ENCODE measurements at places on chromosomes 5 and 9.

GRCh38 chr5:159680095-159680494, 236.2 kb upstream of the ADRA1B start:
- no peak for DNase-seq

GRCh38 chr9:726005-726404, 115.5 kb upstream of the DMRT1 start:
- no peak for DNase-seq

DNA sequence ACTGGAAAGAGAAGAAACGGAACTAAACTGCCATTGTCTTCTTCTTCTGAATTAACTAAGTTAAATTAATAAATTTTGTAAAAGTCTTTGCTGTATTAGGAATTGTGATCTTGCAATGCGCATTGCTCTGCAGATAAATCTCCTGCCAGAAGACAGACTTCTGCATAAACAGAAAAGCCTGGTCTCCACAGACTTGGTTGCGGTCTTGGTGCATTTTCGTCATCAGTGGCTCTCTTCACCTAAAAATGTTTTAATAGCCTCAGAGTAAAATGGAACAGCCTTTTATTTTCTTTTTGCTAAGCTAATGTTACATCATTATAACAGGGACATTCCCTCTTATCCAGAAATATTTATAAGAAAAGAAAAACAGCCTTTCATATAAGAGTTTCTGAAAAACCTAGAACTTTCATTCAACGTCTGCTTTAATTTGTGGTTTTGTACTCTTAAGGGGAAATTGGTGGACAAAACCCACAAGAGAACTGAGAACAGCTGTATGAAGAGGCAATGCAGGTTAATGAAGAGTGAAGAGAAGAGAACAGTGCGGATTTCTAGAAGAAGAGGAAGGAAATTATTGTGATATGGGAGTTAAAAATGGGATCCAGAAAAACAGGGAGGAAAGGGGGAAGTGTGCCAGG, 10.1 kb downstream of the IFNA5 start:
- no peak for DNase-seq

DNA sequence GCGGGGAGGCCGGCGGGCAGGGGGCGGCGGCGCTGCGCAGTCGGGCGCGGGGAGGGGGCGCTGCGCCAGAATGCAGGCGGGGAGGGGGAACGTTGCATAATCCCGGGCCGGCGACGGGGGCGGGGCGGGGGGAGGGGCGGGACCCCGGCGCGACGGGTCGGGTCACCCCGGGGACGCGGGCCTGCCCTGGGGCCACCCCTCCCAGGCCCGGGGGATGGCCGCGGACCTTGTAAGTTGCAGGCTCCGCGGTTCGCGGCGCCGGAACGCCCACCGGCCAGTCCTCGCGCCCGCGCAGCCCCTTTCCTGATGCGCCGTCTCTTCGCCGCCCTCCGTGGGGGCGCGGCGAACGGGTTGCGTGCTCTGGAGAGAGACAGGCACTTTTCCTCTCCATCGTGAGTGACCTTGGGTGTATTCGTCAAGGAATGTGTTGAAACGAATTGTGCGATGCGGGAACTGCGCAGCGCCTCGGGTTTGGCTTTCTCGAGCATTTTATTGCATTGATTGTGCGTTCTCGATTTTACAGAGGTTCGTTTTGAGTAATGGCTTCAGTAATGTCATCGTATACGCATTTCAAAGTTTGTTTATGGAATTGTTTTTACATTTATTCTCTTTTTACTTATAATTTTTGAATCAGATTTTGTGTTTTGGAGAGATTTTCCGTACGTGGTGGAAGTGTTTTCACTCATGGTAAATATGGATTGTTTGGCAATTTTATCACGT, 802 bp downstream of the SPIN1 start:
- peak; percentile 13 for DNase-seq

GRCh38 chr5:106140101-106140500, 1530.6 kb downstream of the EFNA5 start:
- no peak for DNase-seq

DNA sequence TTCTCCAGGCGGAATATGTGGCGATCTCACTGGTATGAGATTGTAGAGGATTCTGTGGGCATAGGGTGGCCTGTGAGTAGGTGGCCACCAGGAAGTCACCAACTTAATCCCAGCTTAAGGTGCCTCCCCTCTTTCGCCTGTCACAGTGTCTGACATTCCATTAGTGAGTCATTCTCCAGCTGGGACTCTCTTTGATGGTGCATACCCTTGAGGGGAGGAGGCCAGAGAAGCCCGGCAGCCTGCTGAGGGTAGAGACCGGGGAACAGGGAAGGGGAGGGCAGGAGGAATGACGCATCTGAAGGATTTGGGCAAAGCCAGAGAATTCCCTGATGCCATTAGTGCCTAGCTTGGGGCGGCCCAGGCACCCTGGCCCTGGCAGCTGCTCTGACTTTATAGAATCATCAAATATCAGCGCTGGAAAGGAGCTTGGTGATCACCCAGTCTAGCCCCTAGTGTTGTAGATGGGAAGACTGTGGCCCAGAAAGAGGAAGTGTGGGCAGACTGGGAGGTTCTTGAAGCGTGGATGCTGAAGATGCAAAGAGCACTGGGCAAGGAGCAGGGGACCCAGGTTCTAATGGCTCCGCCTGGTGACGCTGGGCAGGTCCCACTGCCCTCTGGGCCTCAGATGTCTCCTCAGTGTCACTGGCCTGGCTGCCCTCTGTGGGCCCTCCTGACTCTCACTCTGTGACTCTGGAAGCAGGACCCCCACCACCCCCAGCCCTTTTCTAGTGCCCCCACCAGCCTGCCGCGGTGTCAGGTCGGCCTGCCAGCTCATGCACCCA, 41.4 kb downstream of the DAB2IP start:
- DNase-seq: no peak

DNA sequence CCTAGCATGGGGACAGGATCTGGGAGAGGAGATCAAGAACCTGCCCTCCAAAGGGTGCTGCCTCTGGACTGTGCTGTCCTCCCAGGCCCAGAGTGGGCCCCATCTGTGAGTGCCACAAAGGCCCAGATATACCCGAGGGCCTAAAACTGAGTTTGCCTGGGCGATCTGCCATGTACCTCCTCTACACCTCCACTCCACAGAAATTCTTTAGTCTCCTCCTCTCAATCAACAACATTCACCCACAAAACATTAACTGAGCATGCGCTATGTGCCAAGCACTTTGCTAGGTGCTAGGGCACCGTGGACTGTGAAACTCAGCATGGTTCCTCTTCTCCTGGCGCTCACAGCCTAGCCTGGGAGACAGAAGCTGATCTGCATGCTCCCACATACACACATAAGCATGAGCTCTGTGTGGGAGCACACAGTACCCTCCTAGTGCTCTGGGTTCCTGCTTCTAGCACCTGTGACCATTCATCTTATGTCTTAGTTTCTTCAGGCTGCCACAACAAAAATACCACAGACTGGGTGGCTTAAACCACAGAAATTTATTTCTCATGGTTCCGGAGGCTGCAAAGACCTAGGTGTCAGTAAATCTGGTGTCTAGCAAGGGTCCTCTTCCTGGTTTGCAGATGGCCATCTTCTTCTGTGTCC, 82.0 kb upstream of the FSTL4 start:
- DNase-seq: no peak

GRCh38 chr9:106886111-106887046, 23.4 kb downstream of the ZNF462 start:
- DNase-seq: no peak

GRCh38 chr5:138264183-138264582, 10.2 kb downstream of the GFRA3 start:
- DNase-seq: no peak

DNA sequence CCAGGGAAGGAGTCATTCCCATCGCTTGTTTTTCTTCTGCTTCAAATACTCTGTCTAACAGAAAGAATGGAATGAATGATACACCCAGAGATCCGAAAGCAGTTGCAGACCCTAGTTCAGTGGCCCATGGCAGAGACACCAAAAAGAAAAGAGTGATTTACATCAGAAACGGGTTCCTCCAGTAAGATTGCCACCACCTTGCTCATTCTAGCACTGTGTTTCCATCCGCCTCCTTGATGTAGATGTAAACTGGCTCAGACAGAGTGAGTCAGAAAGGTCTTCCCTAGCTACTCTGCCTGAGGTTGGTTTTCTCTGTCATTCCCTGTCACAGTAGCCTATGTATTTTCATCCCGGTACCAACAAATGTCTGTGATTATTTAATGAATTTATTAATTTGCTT, 15.9 kb upstream of the CLINT1 start:
- DNase-seq: no peak

- no peak for DNase-seq
These were observed 43.9 kb upstream of the ORM1 start for GRCh38 chr9:114278881-114279570.

DNA sequence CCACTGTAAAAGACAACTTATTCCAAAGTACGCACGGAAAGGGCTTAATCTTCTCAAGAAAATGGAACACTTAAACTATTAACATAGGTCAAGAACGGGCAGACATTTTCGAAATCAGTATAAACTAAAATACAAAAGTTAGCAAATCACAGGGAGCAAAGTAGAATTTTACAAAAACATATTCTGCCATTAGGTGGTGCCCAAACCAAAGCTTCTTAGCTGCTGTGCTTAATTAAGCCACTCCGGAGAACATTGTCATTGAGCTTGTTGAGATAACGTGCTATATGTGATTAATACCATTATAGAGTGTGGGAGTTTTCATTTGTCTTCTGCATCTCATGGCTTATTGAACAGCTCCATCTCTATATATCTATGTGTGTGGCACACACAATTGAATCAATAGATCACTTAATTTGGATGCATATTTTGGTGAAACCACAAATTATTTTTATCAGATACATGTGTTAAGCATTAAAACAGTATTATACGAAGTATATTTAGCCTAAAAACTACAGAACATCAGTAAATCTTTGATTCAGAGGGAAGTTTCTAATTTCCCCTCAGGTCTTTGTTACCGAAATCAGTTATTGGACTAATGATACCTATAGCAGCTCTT, 23.4 kb downstream of the UBLCP1 start:
- DNase-seq: no peak

Data from stimulated activated CD4-positive, alpha-beta T cell treated with anti-CD3 and anti-CD28 coated beads, Interleukin-1b, Interleukin-23, amount 100 ng/mL, for 1 hour (primary cell).